ENCODE measurements at places on chromosomes 3 and 15. TPM values are rescaled to one million over a fixed set of nuclear protein-coding genes. Genes with fewer than 3 reads are reported as not detected.

Gene C3orf22
- total RNA-seq = not detected

- DNase-seq = no peak
Measured at GRCh38 chr3:107734317-107734716, 211.6 kb downstream of the BBX start.

- DNase-seq = no peak
Measured at GRCh38 chr3:149964291-149964690, 6.4 kb downstream of the PFN2 start.

Gene RAB11A
- total RNA-seq = 142 TPM

Gene KLHL6
- total RNA-seq = 0.89 TPM

DNA sequence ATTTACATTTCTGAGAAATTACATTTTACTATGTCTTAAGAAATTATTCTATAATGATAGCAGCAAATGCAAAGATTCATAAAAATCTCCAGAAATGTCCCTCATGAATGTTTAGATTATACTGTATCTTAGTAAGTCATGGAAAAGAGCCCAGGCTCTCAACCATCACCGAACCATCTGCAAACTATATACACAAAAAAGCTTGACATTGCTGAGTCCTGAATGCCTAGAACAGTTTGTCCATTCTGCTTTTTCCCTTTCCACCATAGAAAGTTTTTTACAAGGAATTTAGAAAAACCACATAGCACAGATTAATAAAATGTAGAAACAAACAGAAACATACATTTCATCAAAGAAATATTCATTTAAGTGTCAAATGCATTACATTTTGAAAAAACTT, 83.6 kb downstream of the MYO9A start:
- no peak for DNase-seq

- DNase-seq = no peak
Measured at GRCh38 chr15:27353856-27354255, 382.9 kb downstream of the GABRG3 start.

DNA sequence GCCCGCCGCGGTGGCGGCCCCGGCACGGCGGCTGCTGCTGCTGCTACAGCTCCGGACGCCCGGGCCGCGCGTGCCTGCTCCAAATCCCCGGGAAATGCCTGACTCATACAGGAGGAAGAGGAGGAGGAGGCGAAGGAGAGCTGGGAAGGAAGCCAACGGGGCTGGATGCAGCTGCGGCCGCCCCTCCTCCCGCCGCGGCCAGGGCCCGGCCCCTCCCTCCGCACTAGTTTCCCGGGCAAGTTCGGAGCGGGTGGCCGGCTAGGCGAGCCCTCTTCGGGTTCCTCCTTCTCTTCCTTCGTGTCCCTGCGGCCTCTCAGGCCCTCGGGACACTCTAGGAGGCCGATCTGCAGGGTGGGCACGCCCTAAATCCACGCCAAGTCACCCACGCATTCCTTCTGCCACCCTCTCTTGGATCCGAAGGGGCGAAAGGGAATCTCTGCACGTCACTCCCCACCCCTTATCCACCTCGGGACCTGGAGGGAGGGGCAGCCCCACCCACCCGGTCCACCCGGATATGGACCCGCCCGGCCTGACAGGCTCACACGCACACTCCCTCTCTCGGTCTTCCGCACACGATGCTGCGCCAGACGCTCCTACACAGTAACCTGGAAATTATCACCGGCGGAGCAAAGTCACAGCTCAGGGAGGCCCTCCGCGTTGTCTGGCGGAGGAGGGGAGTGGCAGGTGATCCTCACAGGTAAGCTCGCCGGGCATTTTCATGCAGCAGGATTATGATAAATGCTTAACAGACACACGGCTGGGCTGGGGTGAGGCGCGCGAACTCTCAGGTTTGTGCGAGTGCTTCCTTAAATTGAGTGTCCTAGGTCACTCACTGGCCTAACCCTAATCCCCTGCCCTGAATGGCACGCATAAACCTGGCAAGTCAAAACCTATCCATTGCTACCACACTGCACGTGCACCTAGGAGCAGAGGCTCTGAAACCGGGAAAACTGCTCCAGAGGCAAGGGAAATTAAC, at the start of the genes OSBPL10 and ZNF860:
Gene OSBPL10 (minus strand): TSS at position 57 of the 976 bp plus-strand sequence. CDS start 83 bp downstream, outside the sequence.
Gene ZNF860 (plus strand): TSS at position 545 of the 976 bp plus-strand sequence. CDS start 7,330 bp downstream, outside the sequence.
- DNase-seq = peak; percentile 91
